Activated CD4-positive, alpha-beta T cell treated with anti-CD3 and anti-CD28 coated beads, Interleukin-2, amount 10 ng/mL, durations not matched to agents 7 days and 5 days (primary cell): ENCODE measurements at places on chromosomes 5 and 9.

GRCh38 chr5:108941746-108942145 is 194.0 kb downstream of the FER start:
- no peak for DNase-seq

GRCh38 chr5:109455598-109456096 is 45.9 kb upstream of the PJA2 start:
- no peak for DNase-seq

DNA sequence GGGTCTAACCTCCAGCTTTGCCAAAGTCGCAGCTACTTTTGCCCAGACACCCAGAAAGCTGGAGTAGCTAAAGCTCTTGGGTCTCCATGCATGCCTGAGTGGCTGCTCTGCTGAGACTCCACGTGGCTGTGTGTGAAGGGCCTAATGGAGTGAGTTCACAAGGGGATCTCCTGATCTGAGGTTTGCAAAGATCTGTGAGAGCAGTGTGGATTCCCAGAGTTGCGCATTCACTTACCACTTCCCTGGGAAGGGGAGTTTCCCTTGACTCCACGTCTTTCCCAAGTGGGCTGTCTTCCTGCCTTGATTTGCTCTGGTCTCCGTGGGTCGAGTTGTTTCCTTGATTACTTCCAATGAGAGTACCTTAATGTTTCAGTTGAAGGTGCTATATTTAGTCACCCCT is 17.6 kb upstream of the CDKN2B start:
- no peak for DNase-seq

- no peak for DNase-seq
Measured at GRCh38 chr5:4929092-4929655, 211.0 kb upstream of the ADAMTS16 start.

- DNase-seq, result no peak
Measured at GRCh38 chr9:129568560-129569501, 52.1 kb downstream of the C9orf50 start.

- DNase-seq, result peak; percentile 35
Measured at GRCh38 chr5:164504141-164504772, 998.8 kb downstream of the MAT2B start.
